Adrenal gland (tissue), 19 donors: ENCODE measurements at places on chromosomes 12 and 14. TPM values are rescaled to one million over a fixed set of nuclear protein-coding genes. Genes with fewer than 3 reads are reported as not detected.

The COX8C gene
- total RNA-seq, result not detected

The COCH gene
- total RNA-seq, result 0.42 TPM

The EMP1 gene
- 68.2 TPM for total RNA-seq

The MDGA2 gene
- not detected for total RNA-seq

The NINJ2 gene
- total RNA-seq, result 9.1 TPM

The DNAI7 gene
- 0.72 TPM for total RNA-seq

The PIWIL1 gene
- total RNA-seq, result not detected

The KRT77 gene
- total RNA-seq, result not detected

The PLBD1 gene
- 6.9 TPM for total RNA-seq

The ATG101 gene
- 54.9 TPM for total RNA-seq

The KCNH3 gene
- total RNA-seq, result 1.8 TPM

The FKBP4 gene
- 29.8 TPM for total RNA-seq

The PLCZ1 gene
- total RNA-seq, result not detected

The TAS2R8 gene
- not detected for total RNA-seq

The CMKLR1 gene
- total RNA-seq, result 20.7 TPM

The ASB2 gene
- 0.69 TPM for total RNA-seq

The CELA1 gene
- total RNA-seq, result 9.4 TPM

The BIN2 gene
- total RNA-seq, result 8.8 TPM

The MANSC4 gene
- total RNA-seq, result not detected

The FSCB gene
- not detected for total RNA-seq

The KRT82 gene
- not detected for total RNA-seq

The CKAP4 gene
- 93.8 TPM for total RNA-seq

The GALNT6 gene
- total RNA-seq, result 11.0 TPM

The FBXL14 gene
- total RNA-seq, result 12.4 TPM

The KRT6A gene
- not detected for total RNA-seq

The HNF1A gene
- not detected for total RNA-seq

The TMCC3 gene
- 5.9 TPM for total RNA-seq

The NANOG gene
- not detected for total RNA-seq

The SPRYD4 gene
- total RNA-seq, result 6.2 TPM

The TAS2R10 gene
- total RNA-seq, result 0.85 TPM

The GSC gene
- total RNA-seq, result not detected

The WNT5B gene
- total RNA-seq, result 1.5 TPM

The SLC17A8 gene
- 0.51 TPM for total RNA-seq

The CSRP2 gene
- total RNA-seq, result 11.3 TPM

The CCDC175 gene
- not detected for total RNA-seq

The SOCS2 gene
- total RNA-seq, result 53.6 TPM

The CIDEB gene
- total RNA-seq, result 35.8 TPM

The CCDC177 gene
- 0.04 TPM for total RNA-seq

The CRIP1 gene
- 10.5 TPM for total RNA-seq

The ITFG2 gene
- 20.3 TPM for total RNA-seq
